Iris pigment epithelial cell (primary cell): ENCODE measurements at places on chromosomes 12 and 14.

DNA sequence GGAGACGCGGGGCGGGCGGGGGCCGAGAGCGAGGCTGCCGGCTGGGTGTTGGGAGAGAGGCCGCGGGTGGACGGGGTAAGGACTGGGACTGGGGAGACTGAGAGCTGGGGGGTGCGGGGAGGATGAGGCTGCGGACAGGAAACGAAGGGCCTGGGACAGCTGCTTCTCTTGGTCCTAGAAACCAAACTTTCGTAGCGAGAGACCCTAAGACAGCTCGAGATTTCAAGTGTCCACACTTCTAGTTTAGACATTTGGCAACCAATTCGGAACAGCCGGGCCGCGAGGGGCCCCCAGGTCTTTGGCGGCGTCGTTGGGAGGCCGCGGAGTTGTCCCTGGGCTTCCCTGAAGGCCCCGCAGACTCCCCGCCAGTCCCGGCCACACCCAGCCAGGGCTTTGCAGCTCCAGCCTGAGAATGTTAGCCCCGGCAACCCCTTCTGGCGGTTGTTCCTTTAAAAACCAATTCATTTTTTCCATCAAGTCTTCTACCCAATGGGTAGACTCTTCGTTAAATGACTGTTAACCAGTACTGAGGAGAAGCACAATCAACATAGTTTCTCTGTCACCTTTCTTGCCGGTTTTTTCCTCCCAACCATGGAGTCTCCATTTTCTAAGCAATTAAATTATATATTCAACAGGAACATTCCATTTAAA, 11.5 kb downstream of the NKX2-1 start:
- DNase-seq = no peak

GRCh38 chr12:80708975-80709328, 1.5 kb downstream of the MYF6 start:
- DNase-seq = no peak

GRCh38 chr12:67891596-67891995, 97.7 kb upstream of the IFNG-AS1 start:
- no peak for DNase-seq

- DNase-seq = no peak
Measured at GRCh38 chr12:464484-465267, 4.9 kb downstream of the B4GALNT3 start.

DNA sequence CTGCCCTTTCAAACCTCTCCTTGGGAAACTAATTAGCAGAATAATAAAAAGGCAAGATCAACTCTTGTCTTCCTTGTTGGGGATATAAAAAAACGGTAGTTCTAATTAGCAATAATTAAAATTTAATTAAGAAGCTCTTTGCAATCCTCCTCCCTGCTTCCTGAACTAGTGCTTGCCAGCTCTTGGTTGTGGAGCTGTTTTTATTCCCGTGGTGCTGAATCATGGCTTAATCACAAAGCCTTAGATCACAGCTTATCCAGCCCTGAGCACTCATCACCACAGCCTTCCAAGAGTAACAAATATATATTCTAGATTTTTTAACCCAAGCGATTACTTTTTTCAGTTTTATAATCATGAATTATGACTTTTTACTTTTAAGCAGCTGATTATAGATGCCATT, 63.2 kb upstream of the INSM2 start:
- DNase-seq = peak; percentile 54

DNA sequence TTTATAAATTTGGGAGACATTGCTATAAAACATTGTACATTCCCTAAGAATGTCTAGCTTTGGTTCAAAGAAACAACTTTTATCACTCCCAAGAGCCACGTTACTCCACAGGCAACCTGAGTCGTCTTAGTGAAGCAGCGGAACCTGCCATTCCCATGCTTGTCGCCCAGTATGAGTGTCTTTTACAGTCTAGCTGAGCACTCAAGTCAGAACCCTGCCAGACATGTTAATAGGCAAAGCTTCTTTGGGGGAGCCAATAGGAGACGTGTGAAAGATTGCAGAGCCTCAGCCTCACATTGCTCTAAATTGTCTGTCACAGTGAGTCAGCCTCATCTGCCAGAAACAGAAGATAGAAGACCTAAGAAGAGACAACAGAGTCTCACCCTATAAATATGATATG, 541.6 kb upstream of the FLRT2 start:
- DNase-seq = no peak

DNA sequence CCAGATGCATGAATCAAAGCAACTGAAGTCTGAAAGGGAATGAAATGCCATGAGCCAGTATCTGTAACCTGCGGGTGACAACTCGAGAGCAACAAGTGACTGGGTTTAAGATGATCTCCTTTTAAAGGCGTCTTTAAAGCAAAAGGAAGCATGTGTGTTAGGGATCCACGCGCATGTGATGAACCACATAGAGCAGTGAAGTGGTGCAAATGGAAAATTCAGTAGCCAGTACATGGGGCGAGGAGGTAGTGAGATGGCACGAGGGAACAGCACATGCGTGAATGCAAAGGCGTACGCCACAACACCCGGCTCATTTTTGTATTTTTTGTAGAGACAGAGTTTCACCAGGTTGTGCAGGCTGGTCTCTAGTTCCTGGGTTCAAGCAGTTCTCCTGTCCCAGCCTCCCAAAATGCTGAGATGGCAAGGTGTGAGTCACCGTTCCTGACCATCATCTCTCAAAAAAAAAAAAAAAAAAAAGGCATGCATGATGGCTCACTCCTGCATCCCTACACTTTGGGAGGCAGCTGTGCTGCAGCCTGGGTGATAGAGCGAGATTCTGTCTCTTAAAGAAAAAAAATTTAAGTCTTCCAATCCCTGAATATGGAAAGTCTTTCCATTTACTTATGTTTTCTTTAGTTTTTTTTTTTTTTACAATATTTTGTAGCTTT, 24.6 kb upstream of the BCL7A start:
- DNase-seq = no peak
